ENCODE measurements at places on chromosomes 2 and 18. TPM values are rescaled to one million over a fixed set of nuclear protein-coding genes. Genes with fewer than 3 reads are reported as not detected.

GRCh38 chr2:105344704-105345345, 7.5 kb downstream of the C2orf49 start:
- DNase-seq: no peak

DNA sequence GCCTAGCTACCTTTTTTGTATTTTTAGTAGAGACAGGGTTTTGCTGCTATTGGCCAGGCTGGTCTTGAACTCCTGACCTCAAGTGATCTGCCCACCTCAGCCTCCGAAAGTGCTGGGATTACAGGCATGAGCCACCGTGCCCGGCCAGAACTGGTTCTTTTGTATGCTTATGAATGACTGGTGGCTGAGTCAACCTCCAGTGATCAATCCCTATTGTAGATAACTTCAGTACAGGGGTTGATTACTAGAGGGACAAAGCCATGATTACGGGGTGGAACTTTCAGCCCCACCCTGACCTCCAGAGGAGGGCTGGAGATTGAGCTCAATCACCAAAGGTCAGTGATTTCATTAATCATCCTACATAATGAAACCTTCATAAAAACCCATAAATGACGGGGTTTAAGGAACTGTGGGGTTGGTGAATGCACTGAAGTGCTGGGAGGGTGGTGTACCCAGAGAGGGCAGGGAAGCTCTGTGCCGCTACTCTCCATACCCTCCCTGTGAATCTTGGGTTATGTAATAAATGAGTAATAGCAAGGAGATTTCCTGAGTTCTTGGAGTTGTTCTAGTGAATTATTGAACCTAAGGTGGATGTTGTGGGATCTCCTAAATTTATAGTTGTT, 281.8 kb upstream of the CXCR4 start:
- DNase-seq: no peak

- DNase-seq: peak; percentile 55
Measured at GRCh38 chr2:113842919-113843736, 46.8 kb upstream of the ACTR3 start.

- peak; percentile 90 for DNase-seq
Measured at GRCh38 chr2:86037141-86037794, 68.4 kb downstream of the POLR1A start.

DNA sequence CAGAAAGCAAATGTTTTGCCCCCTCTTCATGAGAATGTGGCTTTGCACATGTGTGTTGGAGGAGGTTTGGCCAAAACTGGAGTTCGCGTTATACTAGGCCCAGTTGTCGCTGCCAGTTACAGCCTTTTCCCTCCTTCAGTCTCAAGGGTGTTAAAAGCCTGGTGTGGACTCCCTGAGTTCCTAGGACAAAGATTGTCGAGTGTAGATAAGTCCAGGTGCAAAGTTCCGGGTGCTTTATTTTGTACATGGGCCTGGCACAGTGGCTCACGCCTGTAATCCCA, 542 bp upstream of the RNF103 start:
- no peak for DNase-seq

LIPT1 gene
- total RNA-seq: 3.4 TPM

GRCh38 chr2:3254442-3254941, 123.1 kb downstream of the EIPR1 start:
- no peak for DNase-seq

DNA sequence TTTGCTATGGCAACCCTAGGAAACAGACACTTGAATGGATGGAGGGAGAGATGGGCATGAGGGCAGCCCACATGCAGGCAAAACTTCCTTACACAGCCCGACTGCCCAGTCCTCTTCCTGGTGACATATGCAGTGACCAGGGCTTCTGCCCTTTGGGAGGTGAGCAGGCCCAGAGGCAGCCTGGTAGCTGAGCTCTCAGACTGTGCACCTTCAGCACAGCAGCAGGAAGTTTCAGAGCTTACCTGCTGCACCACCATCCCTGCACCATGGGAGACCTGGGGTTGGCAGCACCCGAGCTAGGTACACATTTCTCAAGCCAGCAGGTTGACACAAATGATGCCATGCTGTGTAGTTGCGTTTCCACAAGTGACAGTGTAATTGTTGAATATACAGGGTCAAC, 97.6 kb upstream of the LMAN1 start:
- DNase-seq: no peak

DNA sequence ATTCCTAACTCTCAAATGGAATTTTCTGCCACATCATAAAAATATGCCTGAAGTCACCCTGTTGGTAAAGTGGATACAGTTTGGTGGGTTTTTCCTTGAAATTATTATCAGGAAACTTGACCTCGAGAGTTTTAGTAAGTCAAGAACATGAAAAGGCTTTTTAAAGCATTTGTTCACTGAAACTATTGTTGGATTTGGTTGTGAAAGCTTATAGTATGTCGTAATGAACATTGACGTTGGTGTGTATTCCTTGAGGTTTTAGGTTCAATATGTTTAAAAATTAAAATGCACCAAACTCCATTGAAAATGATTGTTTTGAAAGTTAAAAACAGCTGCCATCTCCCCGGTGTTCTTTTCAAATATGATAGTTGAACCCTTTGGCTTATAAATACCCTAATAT, 30.8 kb downstream of the AOX1 start:
- DNase-seq: no peak

DNA sequence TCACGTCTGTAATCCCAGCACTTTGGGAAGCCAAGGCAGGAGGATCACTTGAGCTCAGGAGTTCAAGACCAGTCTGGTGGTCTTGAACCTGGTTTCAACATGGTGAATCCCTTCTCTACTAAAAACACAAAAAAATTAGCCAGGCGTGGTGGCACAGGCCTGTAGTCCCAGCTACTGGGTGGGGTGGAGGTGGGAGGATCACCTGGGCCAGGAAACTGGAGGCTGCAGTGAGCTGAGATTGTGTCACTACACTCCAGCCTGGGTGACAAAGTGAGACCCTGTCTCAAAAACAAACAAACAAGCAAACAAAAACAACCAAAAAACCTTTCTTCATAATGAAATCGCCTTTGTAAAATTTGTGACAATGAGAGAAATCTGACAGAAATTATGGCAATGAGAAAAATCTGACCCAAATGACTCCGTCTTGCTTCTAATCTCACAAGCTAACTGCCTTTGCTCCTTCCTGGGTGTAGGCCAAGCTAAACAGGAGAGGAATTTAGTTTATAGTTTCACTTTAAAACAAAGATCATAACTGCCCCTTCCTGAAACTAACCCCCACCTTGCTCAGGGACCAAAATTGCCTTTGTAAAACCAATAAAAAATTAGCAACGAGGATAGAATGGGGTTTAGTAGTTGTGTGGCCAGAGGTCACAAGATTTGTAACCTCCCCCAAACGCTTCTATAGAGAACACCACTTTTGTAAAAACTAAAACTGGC, 60.7 kb upstream of the KIF5C start:
- DNase-seq: peak; percentile 57

GRCh38 chr2:20666005-20666303, 990 bp upstream of the GDF7 start:
- no peak for DNase-seq

RSAD2 gene
- total RNA-seq: 11.8 TPM

DNA sequence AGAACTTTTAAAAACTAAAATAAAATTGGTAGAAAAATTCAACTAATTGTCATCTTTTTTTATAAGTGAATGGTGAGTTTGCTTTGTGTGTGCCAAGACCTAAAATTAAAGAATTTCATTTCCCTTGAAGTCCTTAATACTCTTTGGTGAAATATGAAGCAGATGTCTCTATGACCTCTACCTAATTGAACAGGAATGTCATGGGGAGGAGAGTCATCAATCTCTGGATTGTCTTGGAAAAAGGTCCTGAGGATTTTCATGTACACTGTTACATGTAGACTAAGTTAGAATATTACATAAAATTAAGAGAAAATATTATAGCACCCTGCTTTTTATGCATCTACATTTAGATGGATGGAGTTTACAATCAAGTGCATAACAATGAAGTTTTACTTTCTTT, 177.9 kb upstream of the LRP1B start:
- peak; percentile 37 for DNase-seq

MAPK4 gene
- not detected for total RNA-seq

LYPD6 gene
- total RNA-seq: 1.1 TPM

FBXO36 gene
- total RNA-seq: 1.9 TPM

GRCh38 chr2:2881499-2881898, 496.1 kb downstream of the EIPR1 start:
- DNase-seq: no peak

DNA sequence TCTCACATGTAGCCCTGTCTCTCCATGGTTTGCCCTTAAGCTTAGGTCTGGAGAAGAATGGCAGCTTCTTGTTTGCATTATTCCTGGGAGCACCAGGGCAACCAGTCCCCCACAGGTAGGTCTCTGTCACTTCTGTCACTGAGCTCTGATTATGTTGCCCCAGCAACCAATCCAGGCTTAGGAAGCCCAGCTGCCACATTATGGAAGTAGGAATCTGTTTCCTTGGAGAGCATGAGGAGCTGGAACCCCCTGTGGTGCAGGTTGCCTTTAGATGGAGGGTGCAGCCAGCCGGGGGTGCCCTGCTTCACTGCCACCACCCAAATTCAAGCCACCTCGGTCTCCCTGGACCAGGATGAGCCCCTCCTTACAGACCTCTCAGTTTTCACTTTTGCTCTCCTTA, 4.8 kb downstream of the RESP18 start:
- DNase-seq: no peak

DNA sequence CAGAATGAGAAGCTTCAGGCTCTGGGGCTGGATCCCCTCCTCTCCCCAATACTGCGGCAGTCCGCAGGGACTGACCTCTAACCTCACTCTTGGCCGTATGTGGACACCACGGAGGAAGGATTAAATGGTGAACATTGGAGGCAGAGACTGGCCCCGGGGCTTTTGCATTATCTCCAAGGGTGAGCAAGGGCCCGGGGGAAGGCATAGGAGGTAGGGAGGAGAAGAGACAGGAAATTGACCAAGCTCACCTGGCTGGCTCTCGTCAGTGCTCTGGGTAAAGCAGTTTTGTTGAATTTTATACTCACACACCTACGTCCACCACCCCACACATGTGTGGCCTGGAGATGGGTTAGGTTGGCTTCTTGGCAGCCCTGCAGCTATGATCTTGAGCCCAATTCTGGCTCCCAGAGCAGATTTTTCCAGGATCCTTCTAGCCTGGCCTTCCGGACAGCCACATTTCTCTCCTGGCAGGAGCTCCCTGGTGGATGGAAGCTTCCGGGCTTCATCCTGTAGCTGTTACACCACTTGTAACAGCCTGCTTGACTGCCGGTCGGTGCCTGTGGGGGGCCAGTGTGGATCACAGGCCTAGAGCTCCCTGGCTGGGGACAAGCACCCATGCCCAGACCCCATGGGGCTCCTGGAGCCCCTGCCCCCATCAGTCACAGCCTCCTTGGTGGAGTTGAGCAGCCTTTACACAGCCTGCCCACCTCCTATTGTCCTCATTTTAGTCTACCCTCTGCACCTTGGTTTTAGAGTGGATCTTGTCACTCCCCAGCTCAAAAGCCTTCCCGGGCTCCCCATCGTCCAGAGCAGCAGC, 7.6 kb downstream of the ITM2C start:
- DNase-seq: no peak

Data from astrocyte (in vitro differentiated cells and primary cell).